Stimulated activated CD8-positive, alpha-beta memory T cell treated with anti-CD3 and anti-CD28 coated beads, Interleukin-12 subunit alpha, Interleukin-12 subunit beta, amount 100 ng/mL, for 1 hour (primary cell): ENCODE measurements at places on chromosomes 13 and 19.

- no peak for DNase-seq
Measured at GRCh38 chr13:81990652-81991051, 1649.7 kb upstream of the SPRY2 start.

DNA sequence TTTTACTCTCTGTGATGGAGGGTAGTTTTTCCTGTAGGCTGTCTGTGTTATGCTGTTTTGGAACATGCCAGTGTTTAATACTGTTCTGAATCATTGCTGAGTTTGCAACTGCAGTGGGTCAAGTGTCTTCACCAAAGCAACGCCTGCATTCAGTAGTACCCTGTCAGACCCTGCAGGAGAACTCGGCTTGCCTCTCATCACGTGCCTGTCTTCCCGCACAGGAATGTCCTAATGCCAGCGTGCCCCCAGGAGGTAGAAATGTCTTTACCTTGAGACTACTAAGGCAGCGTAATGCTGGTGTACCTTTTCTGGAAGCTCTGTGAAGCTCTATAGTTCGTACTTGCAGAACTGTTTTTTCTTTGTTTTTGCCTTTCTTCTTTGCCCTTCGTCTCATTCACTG lies 42.3 kb downstream of the POLR1D start:
- DNase-seq = no peak

DNA sequence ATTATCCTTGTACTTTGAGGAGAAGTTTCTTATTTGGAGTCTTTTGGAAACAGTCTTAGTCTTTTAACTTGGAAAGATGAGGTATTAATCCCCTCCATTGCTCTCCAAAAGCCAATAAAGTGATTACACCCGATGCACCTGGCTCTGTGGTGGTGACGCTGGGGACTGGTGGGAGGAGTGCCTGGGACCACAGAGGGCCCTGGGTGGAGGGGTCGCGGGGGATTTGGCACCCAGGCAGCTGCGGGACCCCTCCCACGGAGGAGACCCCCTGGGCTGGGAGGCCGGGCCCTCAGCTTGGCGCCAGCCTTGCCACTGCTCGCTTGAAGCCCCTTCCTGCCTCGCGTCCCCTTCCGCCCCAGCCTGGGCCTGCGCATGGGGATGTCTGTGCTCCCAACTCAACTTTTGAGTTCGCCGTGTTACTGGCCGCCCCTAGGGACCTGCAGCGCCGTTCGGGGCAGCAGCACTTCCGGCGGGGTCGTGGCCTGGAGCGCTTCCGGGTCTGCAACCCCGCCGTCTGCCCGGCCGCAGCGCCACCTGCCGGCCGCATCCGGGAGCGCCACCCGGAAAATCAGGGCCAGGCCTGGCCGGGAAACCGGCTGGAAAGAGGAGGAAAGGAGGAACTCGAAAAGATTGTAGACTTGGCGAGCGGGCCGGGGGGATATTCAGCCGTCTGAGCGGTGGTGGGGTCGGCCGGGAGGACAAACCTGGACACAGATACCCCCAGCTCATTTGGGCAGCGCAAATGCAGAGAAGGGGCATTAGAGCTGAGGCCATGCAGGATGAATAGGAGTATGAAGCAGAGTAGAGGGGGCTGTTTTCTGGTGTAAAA lies 8.4 kb downstream of the PEAK3 start:
- peak; percentile 46 for DNase-seq

DNA sequence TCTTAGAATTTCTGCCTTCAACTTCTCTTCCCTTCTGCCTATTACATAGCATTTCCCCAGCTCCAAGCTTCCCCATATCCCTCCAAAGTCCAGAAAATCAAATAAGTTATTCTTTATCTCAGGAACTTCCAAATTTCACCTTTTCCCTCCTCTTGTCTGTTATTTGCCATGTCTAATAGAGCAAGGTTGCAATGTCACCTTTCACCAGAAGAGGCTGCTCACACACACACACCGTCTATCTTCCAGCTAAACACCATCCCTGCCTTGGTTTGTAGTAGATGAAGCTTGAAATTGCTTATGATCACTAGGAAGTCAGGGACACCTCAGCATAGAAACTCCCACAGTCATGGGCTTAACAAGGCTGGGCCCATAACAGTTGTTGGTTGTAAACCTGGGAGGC lies 48.4 kb downstream of the ZNRF4 start:
- DNase-seq = no peak

GRCh38 chr13:38262211-38262610 lies 87.4 kb upstream of the UFM1 start:
- DNase-seq = no peak

DNA sequence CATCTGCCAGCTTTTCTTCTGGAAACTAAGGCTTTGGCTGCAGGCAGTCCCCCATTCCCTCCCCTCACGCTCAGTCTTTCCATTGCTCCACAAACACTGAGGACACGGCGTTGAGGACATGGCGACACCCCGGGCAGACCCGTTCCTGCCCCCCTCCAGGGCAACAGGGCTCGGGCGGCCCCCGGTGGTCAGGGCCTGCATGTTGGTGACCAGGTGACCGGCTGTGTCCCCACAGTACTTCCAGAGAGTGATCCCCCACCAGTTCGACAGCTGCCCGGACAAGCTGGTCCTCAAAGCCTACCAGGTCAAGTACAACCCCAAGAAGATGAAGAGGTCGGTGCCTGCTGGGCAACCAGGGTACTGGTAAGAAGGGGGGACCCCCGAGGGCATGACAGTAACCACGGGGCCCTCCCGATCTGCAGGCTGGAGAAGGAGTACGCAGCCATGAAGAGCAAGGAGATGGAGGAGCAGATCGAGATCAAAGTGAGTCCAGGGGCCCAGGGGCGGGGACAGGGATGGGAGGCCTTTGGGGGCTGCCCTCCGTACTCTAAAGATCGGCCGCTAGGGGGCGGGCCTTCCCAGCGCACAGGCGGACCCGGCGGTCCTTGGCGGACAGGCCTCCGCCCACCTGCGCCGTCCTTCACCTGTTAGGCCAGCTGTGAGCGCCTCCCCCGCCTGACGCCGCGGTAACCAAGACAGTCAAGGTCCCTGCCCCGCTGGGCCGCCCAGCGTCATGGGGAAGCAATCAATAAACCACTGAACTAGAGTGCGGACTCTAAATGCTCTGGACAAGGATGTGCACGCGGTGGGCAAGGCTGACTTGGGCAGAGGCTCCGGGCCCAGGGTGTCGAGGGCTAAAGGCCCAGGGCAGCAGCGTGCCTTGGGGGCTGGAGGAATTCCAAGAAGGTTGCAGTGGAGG lies 21.1 kb downstream of the PRR36 start:
- peak; percentile 33 for DNase-seq

DNA sequence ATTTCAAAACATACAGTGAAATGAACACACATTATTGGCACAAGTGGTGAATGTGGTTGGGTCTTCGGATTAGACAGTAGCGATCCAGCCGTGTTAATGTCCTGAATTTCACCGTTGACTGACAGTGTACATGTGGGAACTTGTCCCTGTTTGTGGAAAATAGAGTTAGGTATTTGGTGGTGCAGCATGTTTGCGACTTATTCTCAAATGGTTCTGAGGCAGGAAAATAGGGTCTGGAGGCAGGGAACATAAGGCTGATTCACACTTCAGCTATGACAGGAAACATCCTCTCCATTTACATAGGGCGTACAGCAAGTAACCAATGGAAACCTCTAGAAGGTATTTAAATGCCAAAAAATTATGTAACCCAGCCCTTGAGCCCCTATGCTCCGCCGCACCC lies 4.2 kb downstream of the LGALS7B start:
- DNase-seq = no peak

DNA sequence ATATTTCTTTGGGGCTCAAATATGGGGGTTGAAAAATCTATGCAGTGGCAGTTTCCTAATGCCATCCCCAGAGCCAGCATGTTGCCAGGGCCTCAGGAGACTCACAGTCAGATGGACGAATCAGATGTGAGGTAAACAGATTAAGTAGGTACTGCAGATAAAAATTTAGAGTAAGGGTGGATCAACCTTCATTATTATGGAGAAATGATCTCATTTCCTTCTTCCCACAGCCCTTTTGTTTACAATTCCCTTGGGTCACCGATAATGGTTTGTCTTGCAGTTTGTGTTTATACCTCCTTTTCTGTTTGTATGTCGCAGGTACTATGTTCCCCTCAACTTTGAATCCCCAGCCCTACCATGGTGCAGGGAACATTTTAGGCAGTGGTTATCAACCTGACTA lies 20.0 kb downstream of the DIAPH3 start:
- no peak for DNase-seq

- DNase-seq = no peak
Measured at GRCh38 chr13:39952249-39953233, 297.1 kb downstream of the COG6 start.

DNA sequence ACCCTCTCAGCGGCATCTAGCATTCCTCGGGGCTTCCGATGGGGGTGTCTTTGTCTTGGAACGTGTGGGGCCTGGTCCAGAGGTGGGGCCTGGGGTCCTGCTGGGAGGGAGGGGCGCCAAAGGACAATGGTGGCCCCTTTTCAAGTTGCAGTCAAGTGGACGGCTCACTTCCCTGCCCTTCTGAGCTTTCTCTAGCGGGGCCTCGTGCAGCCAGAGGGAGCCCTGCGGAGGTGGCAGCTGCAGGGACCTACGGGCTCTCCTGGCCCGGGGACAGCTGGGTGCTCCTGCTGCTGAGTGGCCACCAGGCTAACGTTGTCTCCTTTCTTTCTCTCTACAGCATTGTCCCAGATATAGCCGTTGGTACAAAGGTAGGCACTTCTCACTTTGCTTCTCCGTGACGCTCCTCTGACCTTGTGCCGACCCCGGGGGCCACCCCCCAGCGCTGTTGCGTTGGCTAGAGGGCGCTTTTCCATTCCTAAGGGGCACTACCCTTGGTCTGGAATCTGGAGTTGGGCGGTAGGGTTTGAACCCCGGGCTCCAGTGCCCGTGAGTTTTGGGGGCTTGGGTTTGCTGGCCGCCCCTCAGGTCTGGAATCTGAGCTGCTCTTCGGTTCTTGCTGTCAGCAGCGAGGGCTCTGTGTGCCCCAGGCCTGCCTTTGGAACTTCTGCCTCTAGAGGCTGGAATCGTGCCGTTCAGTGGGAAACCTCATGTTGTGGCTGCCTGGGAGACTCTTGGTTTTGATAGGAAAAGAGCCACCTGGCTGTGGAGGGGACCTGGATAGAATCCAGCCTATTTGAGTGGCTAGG lies 2.0 kb downstream of the PTBP1 start:
- no peak for DNase-seq

GRCh38 chr13:81676008-81676407 lies 1335.1 kb upstream of the SPRY2 start:
- DNase-seq = no peak

DNA sequence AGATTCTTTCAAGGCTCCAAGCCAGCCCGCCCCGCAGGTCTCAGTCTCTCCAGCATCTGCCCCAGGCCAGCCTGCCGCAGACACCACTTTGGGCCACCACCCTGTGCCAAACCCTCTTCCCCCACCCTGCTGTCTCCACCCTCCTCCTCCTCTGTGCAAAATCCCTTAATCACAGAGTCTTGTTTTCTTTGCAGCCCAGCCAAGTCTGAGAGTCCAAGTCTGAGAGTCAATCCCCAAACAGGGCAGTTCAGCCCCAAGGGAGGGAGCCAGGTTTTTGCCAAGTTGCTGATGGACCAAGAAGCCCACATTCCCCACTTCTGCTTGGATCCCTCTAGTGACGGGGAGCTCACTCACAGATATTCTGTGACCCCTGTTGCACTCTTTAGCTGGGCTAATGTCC lies 3.1 kb downstream of the ADAMTS10 start:
- DNase-seq = no peak

- no peak for DNase-seq
Measured at GRCh38 chr19:35392742-35393715, 22.2 kb downstream of the GPR42 start.

DNA sequence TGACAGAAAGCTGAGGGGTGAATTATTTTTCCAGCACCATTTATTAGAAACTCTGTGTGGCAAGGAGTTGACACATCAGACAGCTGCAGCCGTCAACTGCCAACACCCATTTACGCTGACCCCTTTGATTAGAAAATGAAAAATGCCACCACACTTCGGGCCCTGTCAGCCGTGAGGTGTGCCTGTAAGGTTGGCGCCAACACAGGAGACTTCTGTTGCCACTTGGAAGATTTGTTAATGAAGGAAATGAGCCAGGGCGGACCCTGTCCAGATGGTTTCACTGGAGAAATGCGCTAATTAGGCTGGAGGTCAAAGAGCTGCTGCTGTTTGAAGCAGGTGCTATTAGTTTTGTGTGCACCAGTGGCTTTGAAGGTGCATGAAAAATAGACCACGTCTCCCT lies 297.5 kb downstream of the MTUS2 start:
- no peak for DNase-seq

- DNase-seq = no peak
Measured at GRCh38 chr13:35729926-35730627, 253.6 kb upstream of the MAB21L1 start.

GRCh38 chr13:42525035-42525504 lies 48.9 kb upstream of the TNFSF11 start:
- DNase-seq = no peak

DNA sequence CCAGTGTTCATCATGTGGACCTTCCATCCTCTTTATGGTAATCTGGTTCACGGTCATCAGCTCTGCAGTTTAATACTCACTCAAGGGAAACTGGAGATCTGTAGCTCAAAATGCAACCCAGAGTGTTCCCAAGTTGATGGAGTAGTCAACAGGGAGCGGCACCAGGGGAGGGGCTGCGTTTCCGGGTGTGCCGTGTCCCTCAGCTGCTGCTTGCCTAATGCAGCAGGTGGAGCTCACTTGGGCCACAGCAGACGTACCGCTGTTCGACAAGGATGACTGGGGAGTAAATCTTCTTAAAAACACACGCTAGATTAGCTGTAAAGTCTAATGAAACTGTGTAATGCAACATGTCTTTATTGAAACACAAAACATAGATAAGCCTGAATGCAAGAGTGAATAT lies 81.1 kb downstream of the TNFSF13B start:
- DNase-seq = no peak

- no peak for DNase-seq
Measured at GRCh38 chr13:96075953-96076543, 13.9 kb upstream of the HS6ST3 start.

DNA sequence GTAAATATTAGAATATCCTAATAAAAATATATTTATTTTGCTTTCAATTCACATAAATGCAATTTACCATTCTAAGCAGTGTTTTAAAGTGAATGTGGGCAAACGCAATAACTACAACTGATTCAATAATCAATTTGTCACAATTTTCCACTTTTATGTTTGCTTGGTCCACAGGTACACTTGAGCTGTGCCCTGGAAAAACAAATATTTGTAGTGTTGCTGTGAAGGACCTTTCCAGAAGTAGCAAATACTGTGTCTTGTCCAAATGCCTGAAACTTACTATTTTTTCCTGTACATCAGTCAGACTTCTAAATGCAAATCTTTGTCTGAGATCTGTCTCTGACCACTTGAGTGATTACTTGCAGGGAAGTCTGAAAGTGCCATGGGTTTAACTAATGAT lies 845.8 kb upstream of the SLITRK5 start:
- no peak for DNase-seq

- no peak for DNase-seq
Measured at GRCh38 chr19:14480700-14481079, 5.5 kb upstream of the PTGER1 start.
